Sciatic nerve (tissue), 2 donors: ENCODE measurements at places on chromosomes 3 and 15. TPM values are rescaled to one million over a fixed set of nuclear protein-coding genes. Genes with fewer than 3 reads are reported as not detected.

SLITRK3 gene
- not detected for total RNA-seq

ERC2 gene
- total RNA-seq: 1.7 TPM

SEMA6D gene
- 42.8 TPM for total RNA-seq

EPHB3 gene
- 15.2 TPM for total RNA-seq

ALAS1 gene
- 39.1 TPM for total RNA-seq

SATB1 gene
- total RNA-seq: 52.2 TPM

FSIP1 gene
- total RNA-seq: 0.85 TPM

TMEM212 gene
- total RNA-seq: not detected

SMCO1 gene
- not detected for total RNA-seq

MRPL47 gene
- 20.7 TPM for total RNA-seq

FMN1 gene
- 10.0 TPM for total RNA-seq

CLDN16 gene
- total RNA-seq: 0.53 TPM

STAC gene
- 4.4 TPM for total RNA-seq

GPR160 gene
- 5.4 TPM for total RNA-seq

CCR3 gene
- not detected for total RNA-seq

KBTBD8 gene
- 2.9 TPM for total RNA-seq

CLRN1 gene
- not detected for total RNA-seq

C3orf85 gene
- not detected for total RNA-seq

CACNA2D2 gene
- total RNA-seq: 1.8 TPM
